ENCODE measurements at places on chromosomes 3 and 15. TPM values are rescaled to one million over a fixed set of nuclear protein-coding genes. Genes with fewer than 3 reads are reported as not detected.

DNA sequence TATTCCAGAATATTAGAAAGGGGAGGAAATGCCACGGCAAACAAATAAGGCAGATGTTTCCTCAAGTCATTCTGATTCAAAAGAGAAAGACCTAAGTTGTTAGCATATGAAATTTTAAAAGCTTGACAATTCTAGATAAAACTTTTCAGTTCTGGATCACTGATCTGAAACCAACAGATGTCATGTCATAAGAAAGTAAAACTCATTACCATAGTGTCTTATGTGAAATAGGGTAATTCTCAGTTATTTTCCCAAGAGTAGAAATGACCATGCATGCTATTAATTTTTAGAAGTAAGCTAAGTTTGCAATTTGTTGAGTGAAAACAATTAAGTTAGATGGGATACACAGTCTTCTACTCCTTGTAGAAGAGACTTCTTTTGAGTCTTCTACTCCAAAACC lies 630.3 kb downstream of the NAALADL2 start:
- no peak for ATAC-seq

DNA sequence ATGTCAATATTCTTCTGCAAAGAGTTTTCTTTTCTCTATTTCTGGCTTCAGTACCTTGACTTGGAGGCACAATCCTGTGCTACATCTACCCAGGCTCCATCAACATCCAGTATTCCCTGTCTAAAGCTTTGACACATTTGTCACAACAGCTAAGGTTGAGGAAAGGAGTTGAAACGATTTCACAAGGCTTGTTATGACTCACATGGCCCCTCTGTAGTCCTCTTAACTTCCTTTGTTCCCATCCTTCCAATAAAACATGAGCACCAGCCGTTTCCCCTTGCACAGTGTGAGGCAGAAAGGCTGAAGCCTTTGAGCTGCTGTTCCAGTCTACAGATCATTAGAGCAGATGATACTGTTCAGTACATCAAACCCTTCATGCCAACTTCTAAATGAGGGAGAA lies 163.0 kb upstream of the TMCO5A start:
- no peak for ATAC-seq

Gene AMIGO3
- total RNA-seq, result not detected

Gene SNTN
- not detected for total RNA-seq

DNA sequence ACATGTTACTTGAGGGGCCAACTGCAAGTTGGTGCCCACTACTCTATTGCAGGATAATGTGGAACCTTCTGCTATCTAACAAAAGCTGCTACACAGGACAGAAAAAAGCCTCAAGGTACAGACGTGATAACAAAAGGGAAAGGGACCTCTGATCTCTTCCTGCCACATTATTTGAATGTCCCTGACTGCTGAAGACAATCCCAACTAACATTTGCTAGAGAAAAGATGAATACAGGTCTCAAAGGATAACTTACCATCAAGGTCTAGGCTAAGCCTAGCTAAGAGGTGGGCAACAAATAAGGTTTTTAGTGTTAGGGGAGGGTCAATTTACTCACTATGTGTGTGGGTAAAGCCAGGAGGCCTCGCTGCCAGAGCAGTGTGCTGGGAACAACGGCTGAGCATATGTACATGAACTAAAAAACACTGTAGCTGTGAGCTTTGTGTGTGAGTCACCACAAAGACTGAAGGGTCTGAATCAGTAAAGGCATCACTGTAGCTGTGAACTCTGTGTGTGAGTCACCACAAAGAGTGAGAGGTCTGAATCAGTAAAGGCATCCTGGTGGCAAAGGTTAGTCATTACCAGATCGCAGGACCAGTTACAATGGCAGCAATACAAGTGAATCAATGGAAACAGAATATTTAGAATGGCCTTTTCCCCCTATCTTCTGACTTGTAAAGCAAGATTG lies 111.7 kb downstream of the LMLN start:
- peak; percentile 100 for ATAC-seq

GRCh38 chr3:129485721-129486663 lies 42.4 kb upstream of the RHO start:
- ATAC-seq, result no peak

Gene CHRD
- 0.05 TPM for total RNA-seq

Gene SYNM
- 0.58 TPM for total RNA-seq

DNA sequence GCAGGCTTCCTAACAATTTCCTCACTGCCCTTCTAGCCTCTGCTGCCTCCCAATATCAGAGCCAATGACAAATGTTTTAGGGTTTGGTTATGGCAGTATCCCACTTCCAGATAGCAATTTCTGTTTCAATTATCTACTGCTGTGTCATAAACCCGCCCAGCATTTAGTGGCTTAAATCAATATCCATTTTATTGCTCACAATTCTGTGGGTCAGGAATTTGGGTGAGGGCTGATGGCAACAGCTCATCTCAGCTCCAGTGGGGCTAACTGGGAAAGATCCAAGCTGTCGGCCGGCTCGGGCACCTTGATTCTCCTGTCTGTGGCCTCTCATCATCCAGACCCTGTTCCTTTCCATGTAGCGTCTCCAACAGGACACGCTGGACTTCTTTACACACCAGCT lies 85.3 kb upstream of the GOLGA8J start:
- ATAC-seq, result no peak

Gene SAXO2
- not detected for total RNA-seq

DNA sequence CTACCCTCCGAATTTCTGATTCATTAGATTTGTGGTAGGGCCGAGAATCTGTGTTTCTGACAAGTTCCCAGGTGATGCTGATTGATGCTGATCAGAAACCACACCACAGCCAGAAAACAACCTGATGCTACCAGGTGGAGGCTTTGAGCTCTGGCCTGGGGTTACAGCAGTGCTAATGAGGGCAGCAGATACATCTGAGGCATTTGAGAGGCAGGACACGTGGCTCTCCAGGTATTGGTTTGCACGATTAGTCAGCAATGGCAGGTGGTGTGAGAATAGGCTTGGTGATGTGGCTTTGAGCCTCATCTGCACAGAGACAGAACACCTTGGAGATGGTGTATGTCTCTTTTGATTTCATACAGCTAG lies 78.8 kb upstream of the THBS1 start:
- peak; percentile 57 for ATAC-seq

- ATAC-seq, result peak; percentile 27
Measured at GRCh38 chr3:49013738-49014660, 4.4 kb downstream of the DALRD3 start.

Gene C2CD4A
- 5.8 TPM for total RNA-seq

- ATAC-seq, result peak; percentile 36
Measured at GRCh38 chr15:82828075-82828474, 18.6 kb downstream of the WHAMM start.

DNA sequence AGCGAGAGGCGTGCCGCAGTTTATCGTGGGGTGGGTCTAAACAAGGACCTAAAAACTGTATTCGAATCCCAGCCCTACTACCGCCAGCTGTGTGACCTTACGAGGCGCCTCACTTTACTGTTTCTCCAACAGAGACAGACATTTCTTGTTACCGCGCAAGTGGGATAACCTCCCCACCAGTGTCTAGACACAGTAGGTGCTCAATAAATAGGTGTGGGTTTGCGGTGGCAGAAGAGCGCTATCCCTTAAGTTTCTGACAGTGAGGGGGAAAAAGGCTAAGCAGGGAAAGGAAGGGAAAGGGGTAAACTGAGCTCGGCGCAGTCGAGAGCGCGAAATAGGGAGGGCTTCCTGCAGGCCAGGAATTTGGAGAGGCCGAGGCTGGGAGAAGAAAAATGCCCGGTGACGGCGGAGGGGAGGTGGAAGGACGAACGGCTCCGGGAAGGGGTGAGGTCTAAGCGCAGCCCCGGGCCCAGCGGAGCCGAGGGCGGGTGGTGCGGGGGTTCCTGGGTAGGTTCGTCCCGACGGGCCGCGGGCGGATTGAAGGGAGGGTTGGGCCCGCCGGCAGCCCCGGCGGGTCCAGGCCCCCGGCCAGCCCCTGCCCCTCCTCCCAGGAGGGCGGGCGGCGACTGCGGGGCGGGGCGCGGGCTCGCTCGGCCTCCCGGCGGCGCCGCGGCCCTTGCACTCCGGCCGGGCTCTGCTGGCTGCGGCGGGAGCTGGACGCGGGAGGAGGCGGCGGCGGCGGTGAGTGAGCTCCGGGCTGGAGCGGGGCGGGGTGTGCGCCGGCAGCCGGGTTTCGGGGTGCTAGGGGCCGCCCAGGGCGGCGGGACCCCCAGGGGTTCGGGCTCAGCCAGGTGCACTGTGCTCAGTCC lies at the start of gene CGNL1:
Gene CGNL1 (plus strand): TSS at position 679 of the 869 bp plus-strand sequence. CDS start 61,495 bp downstream, outside the sequence.
- no peak for ATAC-seq

Gene HOMER2
- 8.7 TPM for total RNA-seq

Gene CIDEC
- total RNA-seq, result not detected

Gene HCLS1
- total RNA-seq, result 289 TPM

- ATAC-seq, result peak; percentile 74
Measured at GRCh38 chr3:187012609-187013051, 82.3 kb downstream of the ST6GAL1 start.

Gene FSIP1
- total RNA-seq, result 0.32 TPM

- ATAC-seq, result peak; percentile 69
Measured at GRCh38 chr3:107894998-107895397, 195.8 kb downstream of the CD47 start.

GRCh38 chr15:77710637-77711036 lies 77.9 kb upstream of the LINGO1 start:
- no peak for ATAC-seq

DNA sequence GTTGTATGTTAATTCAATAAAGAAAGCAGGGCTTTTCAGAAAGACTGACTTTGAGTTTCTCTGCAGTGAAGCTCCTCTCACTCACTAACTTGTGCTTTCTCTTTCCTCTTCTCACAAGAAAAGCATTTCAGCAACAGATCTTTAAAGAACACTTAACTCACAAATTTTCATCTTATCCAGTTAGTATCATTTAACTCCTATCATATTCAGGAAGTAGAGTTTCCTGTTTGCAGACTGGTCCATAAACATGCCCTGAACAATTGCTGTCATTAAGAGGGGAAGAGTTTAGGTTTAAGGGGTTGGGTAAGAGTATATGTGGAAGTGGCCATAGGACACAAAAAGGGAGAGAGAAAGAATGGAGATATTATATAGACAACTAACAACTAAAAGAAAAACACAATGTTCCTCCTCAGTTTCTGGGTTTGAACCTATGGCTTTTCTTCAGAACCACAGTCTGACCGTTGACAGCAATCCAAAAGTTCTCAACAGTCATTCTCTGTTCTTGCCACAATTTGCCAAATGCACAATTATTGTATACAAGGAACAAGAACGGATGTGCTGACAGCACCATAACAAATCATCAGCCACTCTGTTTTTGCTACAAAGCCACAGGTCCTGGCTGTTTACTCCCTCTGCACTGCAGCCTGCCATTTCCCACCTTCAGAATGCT lies 63.9 kb downstream of the CHAC1 start:
- no peak for ATAC-seq

Gene CFAP100
- not detected for total RNA-seq

- ATAC-seq, result peak; percentile 46
Measured at GRCh38 chr3:28936154-28936553, 344.7 kb upstream of the RBMS3 start.

- ATAC-seq, result peak; percentile 82
Measured at GRCh38 chr3:169668957-169669741, 5.6 kb upstream of the MECOM start.

DNA sequence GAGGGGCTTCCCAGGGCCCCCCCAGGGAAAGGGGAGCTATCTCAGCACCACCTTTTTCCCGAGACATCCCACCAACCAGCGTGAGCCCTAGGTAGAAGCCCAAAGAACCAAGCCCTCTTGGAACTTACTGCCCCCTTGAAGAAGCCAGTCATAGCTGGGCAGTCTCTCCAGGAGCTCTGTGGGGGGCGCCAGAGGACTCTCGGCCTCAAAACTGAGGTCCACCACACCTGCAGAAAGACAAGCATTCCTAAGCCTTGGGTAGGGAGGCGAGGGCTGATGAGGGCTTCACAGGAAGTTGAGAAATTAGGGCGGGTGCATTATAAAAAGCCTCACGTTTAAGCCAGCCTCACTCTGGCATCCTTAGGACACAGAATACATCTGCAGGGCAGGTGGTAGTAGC lies 9.0 kb downstream of the SSUH2 start:
- no peak for ATAC-seq

- ATAC-seq, result no peak
Measured at GRCh38 chr3:134462331-134462941, 23.3 kb downstream of the ANAPC13 start.

- ATAC-seq, result no peak
Measured at GRCh38 chr3:33541918-33542317, 101.7 kb upstream of the UBP1 start.

DNA sequence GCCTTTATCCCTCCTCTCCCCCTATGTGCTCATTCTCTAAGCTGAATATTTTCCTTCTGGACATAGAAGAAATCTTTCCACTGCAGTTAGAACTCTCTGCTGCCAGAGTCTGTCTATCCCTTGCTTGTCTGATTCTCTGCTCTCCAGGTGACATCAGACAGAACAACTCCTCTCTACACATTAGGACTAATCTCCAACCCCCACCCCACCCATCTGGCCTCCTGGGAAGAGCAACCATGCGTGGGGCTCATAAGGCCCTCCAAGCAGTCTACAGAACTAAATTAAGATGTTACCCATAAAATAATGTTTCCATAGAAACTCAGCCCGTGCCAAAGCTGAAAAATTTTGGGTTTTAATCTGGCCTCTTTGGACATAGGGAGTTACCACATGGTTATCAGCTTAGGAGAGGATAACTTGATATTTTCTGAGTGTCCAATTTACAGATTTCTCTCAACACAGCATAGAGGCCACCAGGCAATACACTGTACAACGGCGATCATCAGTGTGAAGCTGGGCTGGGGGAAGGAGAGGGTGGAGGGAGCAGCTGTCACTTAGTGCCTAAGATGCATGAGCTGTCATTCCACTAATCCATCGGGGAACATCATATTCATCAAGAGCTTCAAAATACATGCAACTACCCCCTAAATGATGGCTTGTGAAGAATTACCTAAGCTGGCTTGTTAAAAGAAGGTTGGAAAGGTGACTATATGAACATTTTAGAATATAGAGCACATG lies 199.4 kb downstream of the CLSTN2 start:
- no peak for ATAC-seq

Gene HACL1
- 20.0 TPM for total RNA-seq

Gene ACKR2
- total RNA-seq, result 0.77 TPM

DNA sequence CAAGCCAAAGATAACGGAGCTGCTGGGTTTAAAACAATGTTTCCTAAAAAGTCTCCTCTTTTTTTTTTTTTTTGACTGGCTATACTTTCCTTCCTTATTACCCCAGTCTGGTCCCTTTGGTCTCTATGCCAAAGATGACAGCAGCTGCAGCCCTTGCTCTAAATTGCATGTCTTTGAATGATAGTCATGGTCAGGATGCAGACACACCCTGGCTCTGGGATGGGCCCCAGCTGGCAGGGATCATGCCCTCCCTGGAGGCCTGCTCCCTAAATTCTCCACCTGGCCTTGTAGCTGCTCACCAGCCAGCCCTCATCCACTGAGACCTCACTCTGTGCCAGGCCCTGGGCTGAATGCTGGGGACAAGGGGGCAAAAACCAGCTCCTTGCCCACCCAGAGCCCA lies 95.8 kb downstream of the MESD start:
- ATAC-seq, result no peak

DNA sequence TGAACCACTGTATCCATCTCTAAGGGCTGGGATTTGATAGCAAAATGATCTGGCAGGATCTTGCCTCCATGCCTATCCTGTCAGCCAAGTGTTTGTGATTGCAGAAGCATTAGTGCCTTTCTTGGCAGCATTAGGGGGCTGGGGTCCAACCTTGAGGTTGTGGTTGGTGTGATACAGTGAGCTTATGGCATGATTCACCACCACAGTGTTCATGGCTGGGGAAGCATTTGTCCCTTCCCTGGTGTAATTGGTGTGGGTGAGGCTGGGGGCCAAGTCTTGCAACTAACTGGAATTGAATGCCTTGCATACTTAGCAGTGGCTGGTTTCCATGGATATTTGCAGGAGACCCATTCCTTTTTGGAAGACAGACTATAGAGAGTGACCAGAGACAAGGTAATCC lies 271.0 kb upstream of the TBL1XR1 start:
- no peak for ATAC-seq

Gene IMPG2
- total RNA-seq, result 0.71 TPM

- ATAC-seq, result no peak
Measured at GRCh38 chr15:64478863-64479262, 18.5 kb downstream of the ZNF609 start.
